AG09309 (cell line): ENCODE measurements at places on chromosomes 12 and 14.
A peak's percentile ranks its signal among the peaks of the same experiment; 100 is the strongest.

- no peak for DNase-seq
Measured at GRCh38 chr12:84920331-84920730, 7.7 kb upstream of the SLC6A15 start.

GRCh38 chr14:53183056-53183455 is 29.9 kb upstream of the DDHD1 start:
- no peak for DNase-seq

DNA sequence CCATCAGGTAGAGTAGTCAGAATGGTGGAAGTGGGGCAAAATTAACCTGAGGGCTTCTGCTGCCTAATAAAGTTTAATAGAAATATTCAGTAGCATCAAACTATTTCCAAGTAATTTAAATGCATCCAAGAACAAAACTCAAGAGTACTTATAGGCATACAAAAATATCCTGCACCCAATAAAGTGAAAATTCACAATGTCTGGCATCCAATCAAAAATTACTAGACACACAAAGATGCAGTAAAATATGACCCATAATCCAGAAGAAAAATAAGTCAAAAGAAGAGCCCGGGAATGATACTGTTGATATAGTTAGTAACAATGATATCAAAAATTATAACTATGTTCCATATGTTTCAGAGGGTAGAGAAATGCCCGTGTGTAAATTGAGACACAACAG is 95.3 kb downstream of the TMEM117 start:
- DNase-seq = no peak

- no peak for DNase-seq
Measured at GRCh38 chr12:27551172-27551840, 27.3 kb downstream of the PPFIBP1 start.

GRCh38 chr12:76586764-76587395 is 27.3 kb upstream of the OSBPL8 start:
- no peak for DNase-seq

DNA sequence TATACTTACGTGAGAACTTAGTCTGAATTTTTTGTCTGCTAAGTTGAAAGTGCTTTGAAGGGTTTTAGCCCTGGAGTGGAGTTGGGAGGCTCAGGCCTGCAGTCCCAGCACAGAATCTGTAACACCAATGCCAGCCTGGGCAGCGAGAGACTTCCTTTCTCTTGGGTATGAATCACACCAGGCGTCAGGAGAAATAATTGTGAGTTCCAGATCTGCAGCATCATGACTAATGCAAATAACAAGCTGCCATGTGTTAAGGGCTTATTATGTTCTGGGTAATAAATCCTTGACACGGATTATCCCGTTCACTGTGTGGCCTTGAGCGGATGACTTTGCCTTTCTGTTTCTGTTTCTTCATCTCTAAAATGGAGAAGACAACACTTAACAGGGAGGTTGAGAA is 70.6 kb downstream of the B4GALNT3 start:
- peak; percentile 63 for DNase-seq

GRCh38 chr12:119012179-119012578 is 30.8 kb downstream of the SRRM4 start:
- DNase-seq = no peak

DNA sequence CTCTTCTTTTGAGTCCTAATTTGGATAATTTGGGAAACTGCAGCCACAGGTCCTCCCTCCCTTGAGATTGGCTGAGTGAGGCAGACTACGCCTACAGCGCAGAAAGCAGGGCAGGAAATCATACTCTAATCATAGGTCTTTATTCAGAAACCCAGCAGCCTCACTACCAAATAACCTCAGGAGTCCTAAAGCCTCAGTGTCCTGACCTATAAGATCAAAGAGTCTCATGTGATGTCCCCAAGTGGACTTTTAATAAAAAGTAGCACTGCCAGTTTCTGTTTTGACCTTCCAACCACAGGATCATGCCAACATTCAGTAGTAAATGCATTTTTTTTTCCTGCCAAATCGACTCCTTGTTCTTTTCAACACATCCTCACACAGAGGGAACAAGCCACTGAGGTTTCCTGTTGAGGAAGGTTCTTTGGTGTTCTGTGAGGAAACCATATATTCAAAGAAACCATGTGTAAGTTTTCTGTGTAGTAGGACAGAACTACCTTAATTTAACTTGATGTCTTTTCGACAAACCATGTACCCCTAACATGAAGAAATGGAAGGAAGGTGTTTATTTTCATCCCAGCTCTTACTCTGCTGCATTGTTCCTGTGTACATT is 72.2 kb downstream of the VCPKMT start:
- no peak for DNase-seq

- no peak for DNase-seq
Measured at GRCh38 chr14:52547526-52547925, 4.8 kb downstream of the TXNDC16 start.

DNA sequence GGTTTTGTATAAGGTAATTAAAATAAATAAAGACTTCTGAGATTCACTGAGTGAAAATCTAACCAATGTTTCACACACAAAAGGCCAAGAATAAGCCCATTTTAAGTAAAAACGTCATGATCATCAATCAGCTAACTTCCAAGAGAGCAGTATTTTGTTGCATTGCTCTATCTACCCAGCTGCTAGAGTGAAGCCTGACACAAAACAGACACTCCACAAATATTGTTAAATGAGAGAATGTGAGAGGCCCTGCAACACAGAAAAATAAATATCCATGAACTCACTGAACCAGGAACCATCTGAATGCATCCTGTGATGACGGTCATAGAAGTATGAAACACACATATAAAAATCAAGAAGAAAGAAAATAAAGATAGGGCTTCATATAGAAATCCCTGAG is 358.6 kb upstream of the TMTC1 start:
- no peak for DNase-seq

- peak; percentile 60 for DNase-seq
Measured at GRCh38 chr12:51972849-51973273, 21.4 kb downstream of the ACVR1B start.

- DNase-seq = no peak
Measured at GRCh38 chr12:56304872-56305590, 4.9 kb upstream of the CS start.

DNA sequence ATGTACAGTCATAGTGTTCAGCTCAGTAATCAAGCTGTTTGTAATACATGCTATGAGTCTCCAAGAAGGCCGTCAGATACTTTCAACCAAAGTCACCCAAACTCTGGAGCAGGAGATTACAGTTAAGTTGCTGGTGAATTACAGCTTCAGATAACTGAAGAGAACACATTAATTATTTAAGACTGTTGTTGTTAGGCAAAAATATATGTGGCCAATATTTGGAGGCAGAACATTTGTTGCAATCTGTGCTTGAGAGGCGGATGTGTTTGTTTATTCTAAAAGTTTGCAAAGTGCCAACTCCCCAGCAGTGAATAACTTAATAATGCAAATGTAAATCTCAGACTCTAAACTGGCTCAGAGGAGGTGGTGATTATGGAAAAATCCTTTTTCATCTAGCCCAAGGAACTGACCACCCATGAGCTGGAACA is 300.7 kb upstream of the TBX3 start:
- no peak for DNase-seq

GRCh38 chr14:57712102-57712501 is 153.8 kb downstream of the SLC35F4 start:
- DNase-seq = no peak

DNA sequence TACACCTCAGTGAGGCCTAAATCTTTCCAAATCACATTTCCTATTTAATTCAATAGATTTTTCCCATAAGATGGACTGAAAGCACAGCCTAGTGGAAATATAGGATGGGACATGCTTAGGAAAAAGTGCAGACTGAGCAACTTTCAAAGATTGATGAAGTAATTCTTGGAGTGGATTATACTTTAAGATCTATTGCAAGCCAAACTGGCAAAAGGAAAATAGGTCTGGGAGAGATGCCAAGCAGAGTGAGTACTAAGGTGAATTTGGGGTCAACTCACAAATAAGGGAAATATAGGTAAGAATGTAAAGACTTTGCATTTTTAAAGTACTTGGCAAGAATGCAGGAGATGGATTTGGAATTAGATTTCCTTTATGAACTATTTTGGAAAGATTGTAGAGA is 170.2 kb upstream of the FOXG1 start:
- no peak for DNase-seq

GRCh38 chr14:77212943-77213678 is 31.5 kb downstream of the TMEM63C start:
- no peak for DNase-seq

- DNase-seq = no peak
Measured at GRCh38 chr14:101351146-101351545, 210.1 kb upstream of the DIO3 start.

- no peak for DNase-seq
Measured at GRCh38 chr12:71045781-71046180, 112.0 kb downstream of the TSPAN8 start.

DNA sequence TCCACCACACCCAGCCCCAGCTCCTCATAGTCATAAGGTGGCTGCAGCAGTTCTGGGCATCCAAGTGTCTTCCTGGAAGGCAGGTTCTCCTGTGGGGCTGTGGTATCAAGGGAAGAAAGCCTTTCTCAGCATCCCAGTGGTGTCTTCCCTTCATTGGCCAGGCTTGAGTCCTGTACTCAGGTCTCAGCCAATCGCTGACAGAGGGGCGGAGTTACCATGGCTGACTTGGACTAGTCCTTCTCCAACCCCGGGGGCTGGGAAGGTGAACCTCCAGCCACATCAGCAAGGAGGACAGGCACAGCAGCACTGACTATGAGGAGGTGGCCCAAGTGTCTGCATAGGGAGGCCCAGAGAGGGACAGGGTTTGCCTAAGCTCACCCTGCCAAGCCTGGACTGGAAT is 64.0 kb upstream of the SLC24A4 start:
- DNase-seq = no peak

DNA sequence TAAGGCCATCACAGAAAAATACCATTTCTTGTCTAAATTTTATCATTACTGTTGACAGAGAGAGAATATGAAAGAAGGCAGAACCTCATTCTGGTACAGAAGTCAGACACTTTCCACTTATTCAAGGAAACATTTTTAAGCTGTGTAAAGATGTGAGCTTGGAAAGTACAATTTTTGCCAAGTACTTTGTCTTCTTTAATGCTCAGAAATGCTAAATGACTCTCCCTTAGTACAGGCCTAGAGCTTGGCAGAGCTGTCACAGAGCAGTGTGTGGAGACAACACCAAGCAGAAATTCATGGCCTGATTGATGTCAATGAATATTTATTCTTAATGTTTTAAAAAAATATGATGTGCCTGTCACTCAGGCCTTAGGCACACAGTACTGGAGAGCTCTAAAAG is 20.7 kb downstream of the NT5DC3 start:
- no peak for DNase-seq

DNA sequence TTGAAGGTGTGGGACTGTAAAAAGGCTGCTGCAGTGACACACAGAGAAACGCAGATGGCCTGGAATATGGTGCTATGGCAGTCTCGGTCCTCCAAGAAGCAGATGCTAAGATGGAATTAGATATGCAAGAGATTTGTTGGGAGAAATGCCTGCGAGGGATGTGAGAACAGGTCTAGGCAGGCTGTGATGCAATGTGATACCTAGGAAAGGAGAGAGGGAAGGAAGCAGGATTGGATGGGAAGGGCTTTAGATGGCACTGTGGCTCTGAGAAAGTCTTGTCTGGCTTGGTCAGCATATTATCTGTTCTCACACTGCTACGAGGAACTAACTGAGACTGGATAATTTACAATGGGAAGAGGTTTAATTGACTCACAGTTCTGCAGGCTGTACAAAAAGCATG is 374.4 kb downstream of the BCAT1 start:
- DNase-seq = no peak

- no peak for DNase-seq
Measured at GRCh38 chr14:55383541-55384140, 28.0 kb downstream of the ATG14 start.

DNA sequence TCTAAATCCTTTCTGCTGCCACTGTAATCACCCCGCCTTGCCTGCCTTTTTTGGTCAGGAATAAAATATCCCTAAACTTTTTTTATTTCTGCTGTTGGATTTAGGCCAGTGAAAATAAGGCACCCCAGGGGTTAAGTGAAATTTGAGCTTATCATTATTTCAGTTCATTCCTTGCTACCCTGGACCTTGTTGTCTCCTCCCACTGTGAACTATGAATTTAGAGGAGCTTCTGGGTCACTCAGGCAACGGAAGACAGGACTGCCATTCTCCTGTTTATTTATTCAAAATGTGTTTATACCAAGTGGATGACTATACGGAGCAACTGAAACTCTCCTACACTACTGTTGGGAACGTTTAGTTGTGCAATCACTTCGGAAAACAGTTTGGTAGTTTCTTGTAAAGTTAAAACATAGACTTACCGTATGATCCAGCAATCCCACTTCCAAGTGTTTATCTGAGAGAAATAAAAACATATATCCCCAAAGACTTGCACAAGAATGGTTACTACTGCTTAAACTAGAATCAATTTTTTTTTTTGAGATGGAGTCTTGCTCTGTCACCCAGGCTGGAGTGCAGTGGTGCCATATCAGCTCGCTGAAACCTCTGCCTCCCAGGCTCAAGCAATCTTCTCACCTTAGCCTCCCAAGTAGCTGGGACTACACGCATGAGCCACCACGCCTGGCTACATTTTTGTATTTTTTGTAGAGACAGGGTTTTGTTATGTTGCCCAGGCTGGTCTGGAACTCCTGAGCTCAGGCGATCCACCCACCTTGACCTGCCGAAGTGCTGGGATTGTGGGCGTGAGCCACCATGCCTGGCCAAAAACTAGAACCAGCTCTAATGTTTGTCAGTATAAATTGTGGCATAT is 2.3 kb upstream of the TRAFD1 start:
- DNase-seq = no peak

- no peak for DNase-seq
Measured at GRCh38 chr12:52899338-52900035, 5.4 kb downstream of the KRT8 start.

- no peak for DNase-seq
Measured at GRCh38 chr14:95117937-95118721, 39.2 kb downstream of the DICER1 start.

- no peak for DNase-seq
Measured at GRCh38 chr14:68518166-68518565, 274.7 kb downstream of the ZFP36L1 start.

GRCh38 chr14:58467575-58467974 is 40.1 kb downstream of the KIAA0586 start:
- no peak for DNase-seq

- DNase-seq = no peak
Measured at GRCh38 chr12:130573235-130573634, 142.9 kb downstream of the RIMBP2 start.

- peak; percentile 91 for DNase-seq
Measured at GRCh38 chr12:94074980-94075629, 73.3 kb upstream of the PLXNC1 start.

- no peak for DNase-seq
Measured at GRCh38 chr14:100120522-100121269, 38.7 kb downstream of the DEGS2 start.

- no peak for DNase-seq
Measured at GRCh38 chr14:24054324-24054641, 2.5 kb downstream of the CARMIL3 start.

- no peak for DNase-seq
Measured at GRCh38 chr14:44448951-44449358, 58.1 kb downstream of the FSCB start.

DNA sequence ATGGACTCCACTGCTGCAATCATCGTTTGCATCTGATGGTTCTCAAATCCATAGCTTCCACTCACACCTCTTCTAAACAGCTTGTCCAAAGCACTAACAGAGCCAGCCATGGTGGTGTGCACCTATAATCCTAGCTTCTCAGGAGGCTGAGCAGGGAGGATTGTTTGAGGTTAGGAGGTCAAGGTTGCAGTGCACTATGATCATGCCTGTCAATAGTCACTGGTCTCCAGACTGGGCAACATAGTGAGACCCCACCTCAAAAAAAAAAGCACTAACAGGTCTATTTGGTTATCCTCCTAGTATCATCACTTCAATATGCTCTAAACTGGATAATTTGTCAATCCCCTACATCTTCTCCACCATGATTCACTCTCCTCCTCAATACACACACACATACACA is 63.2 kb downstream of the TTC9 start:
- DNase-seq = no peak
